NCI-H1436 (cell line): ENCODE measurements at places on chromosomes 3 and 15.

DNA sequence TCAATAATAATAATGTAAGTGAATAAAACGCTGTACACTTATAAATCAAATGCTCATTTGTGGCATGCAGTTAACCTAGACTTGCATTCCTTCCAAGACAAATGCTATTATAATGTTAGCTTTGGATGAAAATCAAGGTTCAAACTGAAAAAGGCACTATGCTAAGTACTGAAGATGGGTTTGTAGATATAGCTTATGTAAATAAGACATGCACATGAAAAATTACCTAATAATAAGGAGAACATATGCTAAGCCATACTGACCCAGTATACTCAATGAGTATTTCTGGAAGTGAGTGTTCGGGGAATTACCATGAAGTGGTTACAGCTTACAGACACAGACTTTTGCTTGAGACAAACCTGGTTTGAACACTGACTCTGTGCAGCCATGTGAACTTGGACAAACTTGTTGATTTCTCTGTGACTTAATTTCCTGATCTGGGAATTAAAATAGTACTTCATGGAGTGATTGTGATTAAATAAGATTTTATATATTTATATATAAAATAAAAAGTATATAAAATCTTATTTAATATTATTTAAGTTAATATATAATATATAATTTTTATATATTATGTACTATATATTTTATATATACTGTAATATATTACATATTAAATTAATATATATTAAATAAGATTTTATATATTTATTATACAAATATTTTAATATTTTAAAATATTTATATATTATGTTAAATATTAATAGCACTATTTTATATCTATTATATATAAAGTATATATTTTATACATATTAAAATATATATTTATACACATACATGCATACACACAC, 159.2 kb downstream of the ZPLD1 start:
- no peak for DNase-seq

DNA sequence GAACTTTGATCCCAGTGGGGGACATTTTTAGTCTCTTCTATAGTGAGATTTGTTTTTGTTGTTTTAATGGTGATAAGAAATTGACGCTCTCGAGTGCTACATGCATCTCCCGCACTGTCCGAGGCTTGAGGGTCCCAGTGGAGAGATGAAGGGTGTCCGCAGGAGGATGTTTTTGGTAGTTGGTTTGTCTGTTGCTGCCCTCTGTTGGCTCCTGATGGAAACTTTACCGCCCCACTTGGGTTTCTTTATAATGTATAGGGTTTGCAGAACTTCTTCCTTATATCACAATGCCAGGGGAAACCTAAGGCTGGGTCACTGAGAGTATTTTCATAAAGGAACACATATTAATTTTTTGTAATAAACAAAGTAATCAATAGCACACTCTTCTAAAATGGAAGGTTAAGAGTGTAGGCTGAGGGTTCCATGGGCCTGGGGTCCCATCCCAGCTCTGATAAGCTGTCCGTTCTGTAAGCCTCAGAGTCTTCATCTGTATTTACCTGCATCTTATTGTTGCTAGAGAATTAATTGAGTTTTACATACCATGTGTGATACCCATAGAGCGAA, 185.3 kb upstream of the FEZF2 start:
- no peak for DNase-seq

DNA sequence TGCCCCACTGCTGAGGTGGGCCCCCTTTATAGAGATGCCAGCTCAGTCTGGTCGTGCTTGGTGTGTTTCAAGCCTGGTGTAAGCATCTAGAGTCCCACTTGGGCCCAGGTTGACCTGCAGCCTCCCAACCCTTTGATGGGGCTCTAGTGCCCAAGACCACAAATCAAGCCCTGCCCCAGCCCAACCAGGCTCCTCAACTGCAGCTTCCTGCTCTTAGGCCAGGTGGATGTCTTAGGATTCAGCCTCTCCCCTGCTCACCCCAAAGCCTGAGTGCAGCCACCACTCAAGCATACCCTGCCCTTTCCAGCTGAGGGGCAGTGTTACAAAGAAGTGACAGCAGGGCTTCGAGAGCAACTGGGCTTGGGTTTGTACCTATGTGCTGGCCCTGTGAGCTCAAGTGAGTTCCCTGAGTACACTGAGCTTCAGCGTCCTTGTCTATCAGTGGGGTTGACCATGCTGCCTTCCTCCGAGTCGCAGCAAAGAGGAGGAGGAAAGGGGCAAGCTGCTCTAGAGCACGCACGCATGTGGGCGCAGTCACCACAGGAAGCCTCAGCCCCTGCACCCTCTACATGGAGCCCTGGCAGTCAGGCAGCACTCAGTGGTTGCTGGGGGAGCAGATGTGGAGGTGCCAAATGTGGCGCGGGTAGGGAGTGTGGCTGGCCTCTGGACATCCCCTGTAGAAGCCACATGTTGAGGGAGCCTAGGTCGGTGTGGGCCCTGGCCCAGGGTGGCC, 120.7 kb downstream of the EEFSEC start:
- DNase-seq: no peak

DNA sequence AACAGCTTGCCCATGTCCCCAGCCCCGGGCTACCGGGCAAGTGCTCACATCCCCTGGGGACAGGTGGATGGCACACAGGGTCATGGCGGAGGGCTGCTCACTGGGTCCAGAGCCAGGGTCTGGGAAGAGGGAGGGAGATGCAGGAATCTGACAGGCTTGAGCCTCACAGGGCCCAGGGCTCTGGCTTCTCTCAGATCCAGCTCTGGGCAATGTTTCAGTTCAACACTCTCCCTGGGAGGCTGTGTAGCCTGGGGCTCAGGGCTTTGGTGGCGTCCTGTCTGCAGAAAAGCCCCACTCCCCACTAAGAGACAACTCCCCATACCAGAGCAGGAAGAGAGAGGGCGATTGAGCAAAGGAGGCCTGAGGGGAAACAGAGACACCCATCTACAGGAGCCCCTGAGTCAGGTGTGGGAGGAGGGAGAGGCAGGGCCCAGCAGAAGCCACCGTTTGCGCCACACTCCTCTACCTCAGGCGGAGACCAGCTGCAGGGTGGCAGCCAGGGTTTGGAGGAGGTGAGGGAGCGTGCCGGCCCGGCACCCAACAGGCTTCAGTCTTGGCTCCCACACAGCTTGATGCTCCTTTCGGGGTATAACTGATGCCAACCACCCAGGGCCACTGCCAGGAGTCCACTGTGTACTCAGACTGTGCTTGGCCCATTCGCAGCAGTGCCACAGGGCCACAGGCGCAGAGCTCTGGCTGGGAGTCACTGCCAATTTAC, 16.8 kb upstream of the SRP14 start:
- no peak for DNase-seq

DNA sequence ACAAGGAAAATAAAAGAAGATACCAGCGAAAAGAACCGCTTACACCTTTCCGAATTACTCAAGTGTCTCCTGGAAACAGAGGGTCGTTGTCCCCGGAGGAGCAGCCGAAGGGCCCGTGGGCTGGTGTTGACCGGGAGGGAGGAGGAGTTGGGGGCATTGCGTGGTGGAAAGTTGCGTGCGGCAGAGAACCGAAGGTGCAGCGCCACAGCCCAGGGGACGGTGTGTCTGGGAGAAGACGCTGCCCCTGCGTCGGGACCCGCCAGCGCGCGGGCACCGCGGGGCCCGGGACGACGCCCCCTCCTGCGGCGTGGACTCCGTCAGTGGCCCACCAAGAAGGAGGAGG, 325 bp downstream of the ALCAM start:
- peak; percentile 49 for DNase-seq

DNA sequence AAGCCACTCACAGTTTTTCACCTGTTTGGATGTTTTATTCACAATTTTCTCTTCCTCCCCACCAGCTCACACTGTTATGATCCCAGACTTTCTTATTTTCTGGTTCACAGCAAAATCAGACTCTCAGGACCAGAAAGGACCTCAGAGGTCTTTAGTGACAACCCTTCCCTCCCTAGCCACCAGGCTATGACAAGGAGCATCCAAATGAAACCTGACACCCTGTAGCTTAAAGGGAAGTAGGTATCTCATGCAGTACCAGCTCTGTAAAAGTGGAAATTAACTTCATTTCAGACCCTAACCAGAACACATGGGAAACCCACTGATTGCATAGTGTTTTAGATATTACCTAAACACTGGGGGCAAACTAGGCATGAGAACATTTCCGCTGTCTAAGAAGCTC, 45.3 kb downstream of the ATP13A5 start:
- DNase-seq: no peak

DNA sequence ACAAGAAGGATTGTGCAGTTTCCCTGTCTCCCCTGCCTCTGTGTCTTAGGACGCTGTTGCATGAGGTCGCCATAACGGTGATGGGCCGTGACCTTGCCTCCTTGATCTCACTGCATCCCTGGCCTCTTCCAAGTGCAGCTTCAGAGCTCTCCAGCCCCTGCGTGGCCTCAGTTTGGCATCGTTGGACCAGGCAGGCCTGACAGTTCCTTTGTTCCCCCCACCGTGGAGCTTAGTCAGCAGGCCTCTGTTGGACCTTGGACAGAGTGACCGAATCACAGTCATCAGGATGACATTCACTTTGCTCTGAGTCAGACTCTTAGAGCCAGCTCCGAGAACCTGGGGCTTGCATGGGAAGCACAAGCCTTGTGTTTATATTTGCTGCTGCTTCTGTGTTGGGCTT, 139.4 kb downstream of the OPA1 start:
- no peak for DNase-seq

- DNase-seq: no peak
Measured at GRCh38 chr3:112013058-112013783, 14.5 kb downstream of the TAGLN3 start.

DNA sequence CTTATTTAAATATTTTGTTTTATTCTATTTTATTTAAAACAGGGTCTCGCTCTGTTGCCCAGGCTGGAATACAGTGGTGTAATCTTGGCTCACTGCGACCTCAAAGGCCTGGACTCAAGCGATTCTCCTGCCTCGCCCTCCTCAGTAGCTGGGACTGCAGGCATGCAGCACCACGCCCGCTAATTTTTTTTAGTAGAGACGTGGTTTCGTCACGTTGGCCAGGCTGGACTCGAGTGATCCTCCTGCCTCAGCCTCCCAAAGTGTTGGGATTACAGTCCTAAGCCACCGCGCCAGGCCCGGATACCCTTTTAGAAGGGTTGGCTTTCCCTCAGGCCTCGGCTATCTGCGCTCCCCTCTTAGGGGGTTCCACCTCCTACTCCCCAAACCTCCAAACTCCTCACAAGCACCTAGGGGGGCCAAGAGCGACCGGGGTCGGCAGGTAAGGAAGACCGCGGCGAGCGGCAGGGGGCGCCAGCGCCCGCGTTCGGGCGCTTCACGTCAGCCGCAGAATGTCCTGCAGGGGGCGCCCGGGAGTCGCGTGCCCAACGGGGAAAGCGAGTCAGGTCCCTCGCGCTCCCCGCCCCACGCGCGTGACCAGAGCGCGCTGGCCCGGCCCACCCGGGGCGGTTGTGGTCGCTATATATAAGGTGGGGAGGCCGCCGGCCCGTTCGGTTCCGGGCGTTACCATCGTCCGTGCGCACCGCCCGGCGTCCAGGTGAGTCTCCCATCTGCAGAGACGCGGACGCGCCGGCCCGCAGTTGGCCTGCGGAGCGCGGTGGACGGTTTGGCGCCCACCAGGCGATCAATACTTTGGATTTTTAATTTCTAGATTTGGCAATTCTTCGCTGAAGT, 51.8 kb upstream of the GATM start:
- DNase-seq: no peak

- DNase-seq: no peak
Measured at GRCh38 chr15:90598031-90598577, 68.4 kb downstream of the CRTC3 start.

- DNase-seq: no peak
Measured at GRCh38 chr15:96339619-96340347, 9.3 kb downstream of the NR2F2 start.

DNA sequence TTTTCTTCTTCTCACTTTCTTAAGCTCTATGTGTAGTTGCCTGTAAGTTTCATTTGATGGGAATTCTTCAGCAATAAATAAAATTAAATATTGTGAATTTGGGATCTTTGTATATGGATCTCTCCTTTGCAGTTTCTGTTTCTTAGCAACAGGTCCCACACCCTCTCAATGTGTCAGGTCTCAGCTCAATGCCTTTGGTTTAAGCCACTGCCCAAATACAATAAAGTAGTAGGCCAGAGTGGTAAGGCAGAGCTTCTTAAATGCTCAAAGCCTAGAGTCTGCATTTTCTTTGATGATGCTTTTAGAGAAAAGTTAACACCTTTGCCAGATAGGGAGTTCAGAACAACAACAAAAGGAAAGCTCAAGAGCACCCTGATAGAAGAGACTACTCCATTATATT, 343.7 kb downstream of the NSUN3 start:
- no peak for DNase-seq

DNA sequence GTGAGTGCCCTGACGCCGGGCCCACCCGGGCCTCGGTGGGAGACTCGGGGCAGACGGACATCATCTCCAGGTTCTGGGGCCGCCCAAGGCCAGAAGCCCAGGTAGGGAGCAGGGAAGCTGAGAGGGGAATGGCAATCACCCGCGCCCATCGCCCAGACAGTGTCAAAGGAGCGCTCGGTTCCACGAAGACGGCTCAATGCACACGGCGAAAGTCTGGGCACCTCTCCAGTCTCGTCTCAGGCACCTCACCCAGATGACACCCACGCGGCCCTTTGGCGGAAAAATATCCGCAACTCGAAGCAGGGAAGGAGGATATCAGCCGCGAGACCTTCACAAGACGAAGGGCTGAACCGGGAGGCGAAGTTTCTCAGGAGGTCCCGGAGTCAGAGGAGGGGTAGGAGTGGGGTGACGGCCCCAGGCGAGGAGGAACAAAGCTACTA, 916 bp downstream of the IL17RD start:
- DNase-seq: no peak

DNA sequence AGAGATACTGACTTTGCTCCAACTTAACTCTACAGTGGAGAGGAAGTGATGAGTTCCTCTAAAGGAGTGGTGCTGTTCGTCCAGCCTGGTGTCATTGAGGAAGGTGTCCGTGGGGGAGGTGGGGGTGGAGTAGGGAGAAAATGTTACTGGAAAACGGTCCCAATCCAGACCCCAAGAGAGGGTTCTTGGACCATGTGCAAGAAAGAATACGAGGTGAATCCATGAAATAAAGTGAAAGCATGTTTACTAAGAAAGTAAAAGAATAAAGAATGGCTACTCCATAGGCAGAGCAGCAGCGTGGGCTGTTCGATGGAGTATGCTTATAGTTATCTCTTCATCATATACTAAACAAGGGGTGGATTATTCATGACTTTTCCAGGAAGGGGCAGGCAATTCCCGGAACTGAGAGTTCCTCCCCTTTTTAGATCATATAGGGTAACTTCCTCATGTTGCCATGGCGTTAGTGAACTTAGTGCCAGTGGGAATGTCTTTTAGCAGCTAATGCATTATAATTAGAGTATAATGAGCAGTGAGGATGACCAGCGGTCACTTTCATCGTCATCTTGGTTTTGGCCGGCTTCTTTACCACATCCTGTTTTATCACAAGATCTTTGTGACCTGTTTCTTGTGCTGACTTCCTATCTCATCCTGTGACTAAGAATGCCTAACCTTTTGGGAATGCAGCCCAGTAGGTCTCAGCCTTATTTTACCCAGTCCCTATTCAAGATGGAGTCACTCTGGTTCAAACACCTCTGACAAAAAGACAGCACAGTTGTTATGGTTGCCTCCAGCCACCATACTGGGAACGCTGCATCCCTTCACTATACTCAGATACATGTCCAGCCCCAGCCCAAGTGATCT, 38.6 kb downstream of the CLEC3B start:
- no peak for DNase-seq

GRCh38 chr3:175731543-175731942, 872.4 kb downstream of the NAALADL2 start:
- no peak for DNase-seq
